ENCODE measurements at places on chromosomes 16 and 17.
A peak's percentile ranks its signal among the peaks of the same experiment; 100 is the strongest.

GRCh38 chr17:17001076-17001777 is 29.3 kb upstream of the TNFRSF13B start:
- DNase-seq = no peak

DNA sequence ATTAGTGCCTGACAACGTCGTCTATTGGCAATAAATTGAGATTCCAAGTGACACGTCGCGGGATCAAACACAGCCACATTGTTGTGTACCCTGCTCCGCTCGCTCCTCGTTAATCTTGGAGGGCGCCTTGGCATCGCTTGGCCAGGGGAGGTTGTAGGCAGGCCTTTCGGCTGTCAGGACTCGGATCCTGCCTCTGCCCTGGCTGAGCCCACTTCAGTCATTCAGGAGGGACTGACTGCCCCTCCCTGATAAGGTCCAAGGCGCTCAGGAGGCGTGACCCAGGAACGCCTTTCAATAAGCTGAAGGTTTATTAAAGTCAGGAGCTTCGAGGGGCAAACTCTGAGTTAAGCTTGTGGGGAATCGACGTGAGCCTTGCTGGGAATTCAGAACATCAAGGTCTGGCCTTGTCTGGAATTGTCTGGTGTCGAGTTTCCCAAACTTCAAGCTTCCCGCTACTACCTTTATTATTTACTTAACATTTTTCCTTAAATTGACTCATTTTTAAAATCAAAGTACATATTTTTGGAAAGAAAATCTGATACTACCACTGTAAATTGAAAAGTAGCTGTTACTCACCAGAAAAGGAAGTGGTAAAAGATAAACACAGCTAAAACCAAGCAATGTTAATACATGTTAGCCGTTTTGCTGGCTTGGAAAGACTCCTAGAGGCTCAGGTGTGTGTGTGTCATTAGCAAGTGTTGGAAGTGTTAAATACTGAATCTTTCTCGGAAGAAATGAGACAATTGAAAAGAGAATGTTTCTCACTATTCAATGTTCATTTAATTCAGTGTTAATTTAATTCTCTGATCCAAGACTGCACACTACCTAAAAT is 5.3 kb upstream of the IRX3 start:
- no peak for DNase-seq

DNA sequence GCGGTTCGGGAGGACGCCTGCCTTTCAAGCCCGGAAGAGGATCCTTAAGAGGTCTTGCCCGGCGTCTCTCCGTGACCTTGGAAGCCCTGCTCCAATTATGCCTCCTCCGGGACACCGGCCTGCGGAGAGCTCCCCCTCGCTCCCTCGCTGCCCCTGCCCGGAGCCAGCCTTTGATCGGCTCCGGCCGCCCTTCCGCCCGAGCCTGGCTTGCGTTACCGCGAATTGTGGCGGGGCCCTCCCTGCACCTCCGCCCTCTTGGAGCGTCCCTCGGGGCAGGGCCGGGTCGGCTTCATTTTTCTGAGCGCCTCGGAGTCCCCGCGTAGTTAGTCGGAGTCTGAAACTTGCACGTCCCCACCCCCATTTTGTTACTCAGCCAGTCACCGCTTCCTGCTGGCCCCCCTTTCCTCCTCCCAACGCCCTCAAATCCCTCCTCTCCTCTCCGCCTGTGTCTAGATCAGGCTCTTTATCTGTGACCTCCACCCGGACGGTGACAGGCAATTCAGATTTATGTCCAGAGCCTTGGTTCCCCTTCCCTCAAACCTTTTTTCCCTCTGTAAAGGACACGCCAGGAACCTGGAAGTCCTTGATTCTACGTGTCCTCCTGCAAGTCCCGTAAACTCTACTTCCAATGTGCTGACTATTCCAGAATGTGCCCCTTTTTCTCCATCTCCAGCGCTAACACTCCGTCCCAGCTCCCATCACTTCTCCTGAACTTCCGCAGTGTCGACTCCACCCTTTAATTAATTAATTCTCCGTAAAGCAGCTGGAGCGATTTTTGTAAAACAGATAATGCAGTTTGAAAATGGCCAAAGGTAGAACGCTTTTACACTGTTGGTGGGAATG is 569 bp upstream of the RABEP2 start:
- peak; percentile 86 for DNase-seq

GRCh38 chr16:84822990-84823389 is 3.2 kb downstream of the CRISPLD2 start:
- no peak for DNase-seq

GRCh38 chr16:70483426-70483825 is 29.0 kb downstream of the FCSK start:
- no peak for DNase-seq

GRCh38 chr16:56631197-56631596 is 1.3 kb upstream of the MT1M start:
- DNase-seq = peak; percentile 44

GRCh38 chr16:85652431-85653221 is 36.1 kb downstream of the GINS2 start:
- DNase-seq = peak; percentile 84

GRCh38 chr17:44324571-44325275 is at the start of gene SLC25A39:
TSS of gene SLC25A39 (minus strand) at chr17:44324823. CDS start at chr17:44323562, 1,261 bp downstream.
- peak; percentile 97 for DNase-seq

GRCh38 chr17:66300956-66301355 is 1.5 kb upstream of the PRKCA start:
- DNase-seq = no peak

- no peak for DNase-seq
Observed at GRCh38 chr16:85557083-85557970, 55.8 kb upstream of the GSE1 start.

DNA sequence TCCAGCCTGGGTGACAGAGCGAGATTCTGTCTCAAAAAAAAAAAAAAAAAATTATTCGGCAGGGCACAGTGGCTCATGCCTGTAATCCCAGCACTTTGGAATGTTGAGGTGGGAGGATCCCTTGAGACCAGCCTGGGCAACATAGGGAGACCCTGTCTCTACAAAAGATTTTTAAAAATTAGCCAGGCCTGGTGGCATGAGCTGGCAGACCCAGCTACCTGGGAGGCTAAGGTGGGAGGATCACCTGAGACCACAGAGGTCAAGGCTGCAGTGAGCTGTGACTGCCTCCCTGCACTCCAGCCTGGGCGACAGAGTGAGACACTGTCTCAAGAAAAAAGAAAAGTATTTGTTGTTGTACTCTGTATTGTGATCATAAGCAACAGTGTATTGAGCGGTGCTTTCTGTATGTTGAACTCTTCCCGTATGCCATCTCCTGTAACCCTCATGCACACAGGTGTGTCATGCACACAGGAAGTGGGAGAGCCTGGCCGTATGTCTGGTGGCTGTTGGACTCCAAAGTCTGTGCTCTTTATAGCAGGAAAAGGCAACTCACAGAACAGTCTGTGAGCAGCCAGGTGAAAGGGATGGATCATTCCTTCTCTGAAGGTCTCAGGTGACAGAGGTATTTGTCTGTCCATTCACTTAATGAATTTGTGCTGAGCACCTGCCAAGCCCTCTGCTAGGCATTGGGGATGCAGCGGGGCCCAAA is 17.1 kb downstream of the CDH1 start:
- no peak for DNase-seq

- no peak for DNase-seq
Observed at GRCh38 chr17:72119873-72120641, 763 bp upstream of the SOX9 start.

DNA sequence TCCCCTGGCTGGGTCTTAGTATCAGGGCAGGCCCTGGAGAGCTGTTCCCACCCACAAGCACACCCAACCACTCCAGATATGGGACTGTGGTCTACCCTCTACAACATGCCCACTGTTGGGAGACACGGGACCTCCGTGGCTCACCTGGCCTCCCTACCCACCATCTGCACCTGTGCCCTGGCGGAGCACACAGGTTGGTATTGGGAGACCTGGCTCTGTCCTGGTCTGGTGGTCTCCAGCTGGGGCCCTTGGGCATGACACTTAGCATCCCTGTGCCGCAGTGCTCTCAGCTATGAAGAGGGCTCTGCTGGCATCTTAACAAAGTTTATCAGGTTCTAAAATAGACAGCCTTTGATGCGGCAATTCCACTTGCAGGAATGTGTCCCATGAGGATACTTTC is 5.8 kb downstream of the C16orf95 start:
- no peak for DNase-seq
